CD4-positive, alpha-beta T cell treated with Interleukin-6 for 4 hours (primary cell): ENCODE measurements at places on chromosomes 2 and 18.

DNA sequence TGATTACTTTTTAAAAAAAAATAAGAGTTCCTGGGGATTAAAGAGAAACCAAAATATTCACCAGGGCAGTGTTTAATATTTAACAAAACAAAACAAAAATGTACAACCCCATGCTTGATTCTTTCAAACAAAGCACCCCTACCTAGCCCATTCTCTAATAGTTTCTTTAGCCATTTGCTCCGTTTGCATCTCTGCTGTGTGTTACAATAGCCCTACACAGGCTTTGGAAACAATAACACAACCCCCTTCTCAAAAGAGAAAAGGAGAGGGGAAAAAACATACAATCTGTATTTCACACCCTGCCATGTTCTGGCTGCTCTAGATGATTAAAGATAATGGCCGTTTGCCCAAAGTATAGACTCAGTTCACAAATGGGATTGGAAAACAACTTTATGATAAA, 302.9 kb downstream of the CPS1 start:
- no peak for DNase-seq

DNA sequence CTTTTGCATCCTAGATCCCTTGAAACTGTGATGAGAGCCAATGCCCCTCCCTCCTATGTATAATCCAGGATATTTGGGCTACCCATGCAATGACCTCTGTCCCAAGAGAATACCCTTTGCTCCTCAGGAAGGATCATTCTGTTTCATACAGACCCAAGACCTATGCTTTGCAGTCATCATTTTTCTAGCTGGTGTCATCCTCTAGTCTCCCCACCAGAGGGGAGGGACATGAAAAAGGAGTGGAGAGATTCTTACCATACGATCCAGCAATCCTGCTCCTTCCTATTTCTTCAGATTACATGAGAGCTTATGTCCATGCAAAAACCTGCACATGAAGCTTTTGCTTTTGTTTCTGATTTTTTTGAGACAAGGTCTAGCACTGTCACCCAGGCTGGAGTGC, 13.8 kb upstream of the GIGYF2 start:
- no peak for DNase-seq

DNA sequence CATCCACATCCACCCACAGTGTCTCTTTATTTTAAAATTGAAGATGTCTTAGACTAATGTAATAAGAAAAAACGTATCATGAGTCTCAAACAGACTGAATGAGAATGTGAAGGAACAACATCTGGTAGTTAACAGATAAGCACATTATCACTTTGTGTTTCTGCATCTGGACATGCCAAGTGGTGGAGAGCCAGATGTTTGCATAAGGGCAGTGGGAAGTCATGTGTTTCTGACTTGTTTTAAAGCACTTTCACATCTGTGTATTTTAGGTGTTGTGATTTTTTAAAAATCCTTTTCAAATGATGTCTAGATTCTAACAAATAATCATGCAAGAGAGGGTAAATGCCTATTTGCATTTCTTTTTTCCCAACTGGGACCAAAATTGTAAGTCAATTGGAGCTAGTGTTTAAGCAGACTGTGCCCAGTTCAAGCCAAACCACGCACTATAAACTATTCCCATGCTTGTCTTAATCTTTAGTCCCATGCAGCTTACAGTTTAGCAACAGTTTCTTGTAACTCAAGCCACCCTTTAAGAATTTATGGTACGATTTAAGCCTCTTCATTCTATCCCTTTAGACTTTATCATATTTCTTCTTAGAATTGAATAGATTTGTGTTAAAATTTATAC, 272.7 kb upstream of the DOK6 start:
- DNase-seq, result no peak

DNA sequence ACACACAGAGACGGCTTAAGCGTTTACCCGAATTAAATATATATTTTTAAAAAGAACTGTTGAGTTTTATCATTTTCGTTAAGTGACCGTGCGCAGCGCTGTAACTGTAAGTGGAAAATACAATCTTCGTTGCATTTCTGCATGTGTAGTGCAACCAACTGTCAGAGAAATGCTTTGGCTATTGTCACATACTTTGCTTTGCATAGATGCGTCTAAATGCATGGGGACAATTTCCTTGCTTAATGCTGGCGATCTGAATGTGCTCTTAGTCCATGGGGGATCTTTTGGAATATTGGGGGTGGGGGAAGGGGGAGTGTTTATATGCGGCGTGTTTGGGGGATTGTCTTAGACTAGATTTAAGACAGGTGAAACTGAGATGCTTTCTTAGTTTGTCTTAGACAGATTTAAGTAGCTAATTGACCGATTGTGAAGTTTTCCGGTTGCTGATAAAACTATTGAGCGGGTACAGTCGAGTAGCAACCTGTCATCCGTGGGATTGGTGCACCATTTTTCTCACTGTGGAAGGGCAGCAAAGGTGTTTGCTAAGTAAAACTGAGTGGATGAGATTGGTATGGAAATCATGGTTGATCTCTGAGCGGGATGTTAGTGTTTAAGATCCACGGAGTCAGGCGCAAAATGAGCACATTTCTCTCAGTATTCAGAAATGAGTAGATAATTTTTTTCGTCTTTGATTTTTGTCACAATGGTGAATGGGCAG, 476 bp downstream of the VSNL1 start:
- no peak for DNase-seq

DNA sequence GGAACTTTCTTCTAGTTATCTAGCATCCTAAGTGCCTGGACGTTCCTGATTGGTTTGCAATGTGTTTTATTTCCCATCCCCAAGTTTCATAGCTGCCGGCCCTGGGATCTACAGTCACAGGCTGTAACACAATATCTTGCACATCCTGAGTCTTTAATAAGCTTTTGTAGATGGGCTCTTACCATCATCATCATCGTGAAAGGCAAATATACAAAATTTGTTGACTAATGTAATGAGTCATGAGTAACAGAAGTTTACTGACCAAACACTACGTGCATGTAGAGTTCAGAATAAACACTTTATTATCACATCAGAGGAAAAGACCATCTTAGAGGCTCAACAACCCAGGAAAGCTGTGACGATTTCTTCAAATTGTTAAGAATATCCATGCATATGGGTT, 8.1 kb upstream of the TYMS start:
- DNase-seq, result no peak

- no peak for DNase-seq
Observed at GRCh38 chr2:29065068-29065811, 9.1 kb downstream of the PCARE start.

GRCh38 chr2:184444217-184444616, 154.1 kb upstream of the ZNF804A start:
- no peak for DNase-seq
